DMS153 (cell line): ENCODE measurements at places on chromosomes 7 and 10.

DNA sequence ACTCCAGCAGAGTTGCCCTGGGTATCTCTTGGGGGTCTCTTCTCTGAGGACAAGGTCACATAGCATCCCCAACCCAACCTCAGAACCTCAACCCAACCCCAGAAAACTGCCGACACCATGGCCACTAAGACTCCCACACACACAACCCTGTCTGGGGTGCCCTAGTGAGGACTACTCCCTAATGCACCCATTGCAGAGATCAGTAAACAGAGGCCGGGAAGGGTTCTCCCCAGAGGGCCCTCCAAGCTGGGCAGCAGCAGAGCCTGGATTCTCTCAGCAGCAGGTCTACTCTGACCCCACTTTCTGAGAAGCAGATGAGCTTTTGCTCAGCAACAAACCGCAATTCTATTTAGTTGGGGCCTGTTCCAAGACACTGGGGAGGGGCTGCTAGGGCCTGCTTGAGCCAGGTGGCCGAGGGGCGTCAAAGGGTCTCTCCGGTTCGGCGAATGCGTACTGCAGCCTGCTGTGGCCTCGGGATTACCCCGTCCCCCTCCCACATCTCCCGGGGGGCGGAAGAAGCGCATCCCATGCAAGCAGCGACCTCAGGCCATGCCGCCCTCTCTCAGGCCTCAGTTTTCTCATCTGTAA lies 828 bp downstream of the OGDHL start:
- DNase-seq = no peak

- no peak for DNase-seq
Measured at GRCh38 chr7:66731986-66732385, 8.5 kb upstream of the RABGEF1 start.

DNA sequence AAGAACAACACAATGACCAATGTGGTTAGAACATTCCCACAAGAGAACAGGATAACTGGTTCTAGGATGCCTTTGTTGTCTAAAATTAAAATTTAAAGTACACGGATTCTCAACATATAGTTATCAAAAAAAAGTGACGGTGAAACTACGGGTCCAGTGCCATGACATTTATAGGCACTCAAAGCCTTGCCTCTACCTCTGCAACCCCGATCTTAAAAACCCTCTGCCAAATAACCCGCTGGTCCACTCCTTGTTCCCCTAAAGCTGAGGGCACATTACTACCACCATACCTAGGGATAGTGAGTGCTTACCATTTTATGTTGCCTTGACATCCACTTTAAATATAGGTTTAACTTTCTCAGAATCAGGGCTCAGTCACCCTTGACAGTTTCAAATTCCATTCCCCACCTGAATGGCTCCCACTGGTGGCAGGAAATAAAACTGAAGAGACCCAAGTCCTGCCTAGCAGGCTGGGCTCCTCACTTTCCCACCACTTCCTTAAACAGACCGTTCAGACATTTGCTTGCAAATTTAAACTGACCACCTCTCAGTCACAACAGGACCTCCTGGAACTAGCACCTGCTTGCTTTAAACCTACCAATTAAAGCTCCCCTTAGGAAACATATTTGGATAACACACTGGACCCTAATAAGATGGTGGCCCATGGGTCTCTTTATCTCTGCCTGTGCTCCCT lies 169.9 kb upstream of the ASAH2 start:
- no peak for DNase-seq

- no peak for DNase-seq
Measured at GRCh38 chr7:134440476-134440875, 18.4 kb downstream of the AKR1B1 start.

- no peak for DNase-seq
Measured at GRCh38 chr7:18607025-18607424, 111.5 kb downstream of the HDAC9 start.

- no peak for DNase-seq
Measured at GRCh38 chr7:100351657-100352058, 6.3 kb upstream of the PILRB start.

GRCh38 chr10:130012129-130012528 lies 48.1 kb upstream of the EBF3 start:
- peak; percentile 16 for DNase-seq

- peak; percentile 26 for DNase-seq
Measured at GRCh38 chr7:90412458-90413184, 9.4 kb downstream of the CLDN12 start.

GRCh38 chr10:81081887-81082620 lies 544.4 kb downstream of the SH2D4B start:
- no peak for DNase-seq

DNA sequence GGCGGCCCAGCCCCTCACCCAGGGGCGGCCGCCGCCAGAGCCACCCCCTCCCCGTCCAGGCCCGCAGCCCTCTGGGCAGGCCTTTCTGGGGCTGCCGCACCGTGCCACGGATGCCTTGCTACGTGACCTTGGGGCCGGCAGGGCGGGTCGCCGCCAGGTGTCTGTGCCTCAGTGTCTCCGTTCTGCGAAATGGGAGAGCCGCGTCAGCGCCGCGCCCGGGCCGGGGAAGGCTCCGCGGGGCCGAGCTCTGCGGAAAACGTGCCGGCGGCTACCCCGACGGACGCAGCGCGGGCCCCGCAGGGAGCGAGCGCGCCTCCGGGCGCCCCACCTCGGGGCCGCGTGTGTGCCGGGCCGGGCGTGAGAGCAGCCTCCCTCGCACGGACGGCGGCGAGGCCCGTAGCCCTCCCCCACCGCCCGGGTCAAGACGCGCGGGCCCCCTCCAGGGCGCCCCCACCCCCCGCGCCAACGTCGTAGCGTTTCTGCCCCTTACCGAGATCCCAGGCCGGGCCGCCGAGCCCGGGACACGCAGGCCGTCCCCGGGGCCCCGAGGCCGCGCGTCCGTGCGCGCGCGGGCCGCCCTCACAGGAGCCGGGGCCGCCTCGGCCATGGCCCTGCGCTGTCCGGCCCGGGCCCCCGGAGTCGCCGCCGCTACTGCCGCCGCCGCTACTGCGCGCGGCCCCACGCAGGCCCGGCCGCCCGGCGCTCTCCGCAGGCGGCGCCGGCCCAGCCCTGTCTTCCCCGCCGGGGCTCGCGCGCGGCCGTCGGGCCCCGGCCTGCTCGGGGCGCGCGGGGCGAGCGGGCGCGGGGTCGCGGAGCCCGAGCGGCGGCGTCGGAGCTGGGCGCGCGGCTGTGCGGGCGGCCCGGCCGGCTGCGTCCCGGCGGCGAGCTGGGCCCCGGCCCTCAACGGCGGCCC lies 1.1 kb downstream of the ZNF777 start:
- no peak for DNase-seq

- no peak for DNase-seq
Measured at GRCh38 chr7:156309016-156309620, 331.5 kb upstream of the RNF32 start.

- DNase-seq = no peak
Measured at GRCh38 chr10:91219371-91220193, 881 bp upstream of the PCGF5 start.

DNA sequence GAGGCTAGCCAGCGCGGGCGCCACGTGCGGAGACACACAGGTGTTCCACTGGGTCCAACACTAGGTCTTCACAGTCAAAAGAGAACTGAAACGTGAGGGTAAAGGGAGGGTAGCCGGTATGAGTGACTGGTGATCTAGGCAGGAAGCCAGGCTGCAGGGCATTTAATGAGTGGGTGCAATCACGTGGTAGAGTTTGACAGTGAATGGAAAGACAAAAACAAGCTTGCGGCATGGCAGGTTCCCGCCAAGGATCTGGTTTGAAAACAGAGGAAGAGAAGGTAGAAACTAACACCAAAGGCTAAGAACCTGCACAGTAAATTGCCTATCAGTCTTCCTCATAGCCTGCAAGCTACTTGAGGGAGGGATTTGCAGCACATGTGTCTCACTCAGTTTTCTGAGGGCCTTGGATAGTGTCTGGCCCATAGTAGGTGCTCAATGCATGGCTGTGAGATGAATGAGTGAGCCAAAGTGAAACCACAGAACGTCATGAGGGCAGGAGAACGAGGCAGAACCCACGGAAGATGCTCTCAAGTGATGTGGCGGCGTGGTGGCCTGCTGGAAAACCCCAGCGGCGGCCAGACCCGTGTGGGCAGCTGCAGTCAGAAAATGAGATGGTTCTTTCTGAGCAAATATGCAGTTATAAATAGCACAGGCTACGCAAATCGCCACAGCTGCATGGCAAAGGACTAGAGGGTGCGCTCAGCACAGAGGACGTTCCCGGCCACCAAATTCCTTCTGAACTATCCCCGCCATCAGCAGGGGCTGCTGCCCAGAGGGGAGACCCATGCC lies 183.6 kb upstream of the NFE2L3 start:
- no peak for DNase-seq

DNA sequence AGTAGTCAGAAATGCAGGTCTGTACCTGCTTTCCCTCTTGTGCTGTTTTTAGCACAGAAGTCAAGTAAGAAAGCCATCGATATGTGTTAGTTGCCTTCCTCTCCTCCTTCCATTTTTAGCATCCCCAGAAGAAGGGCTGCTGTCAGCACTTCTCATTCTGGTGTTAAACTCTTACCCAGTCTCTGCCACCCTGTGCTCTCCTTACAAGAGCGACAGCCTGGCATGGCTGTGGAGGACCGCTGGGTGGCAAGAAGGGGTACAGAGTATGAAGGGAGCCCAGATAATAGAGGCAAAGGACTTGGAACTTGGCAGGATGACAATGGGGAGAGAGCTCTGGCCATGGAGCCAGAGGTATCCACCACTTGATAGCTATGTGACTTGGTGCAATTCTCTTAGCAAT lies 103.5 kb downstream of the RPS24 start:
- DNase-seq = no peak

- no peak for DNase-seq
Measured at GRCh38 chr10:86654411-86655172, at the start of gene OPN4. Gene OPN4 (plus strand): TSS chr10:86654547. CDS start chr10:86654784, 237 bp downstream.
